ENCODE measurements at places on chromosomes 1 and 21.
A peak's percentile ranks its signal among the peaks of the same experiment; 100 is the strongest.

- peak; percentile 41 for DNase-seq
Measured at GRCh38 chr1:116506132-116507004, 64.5 kb downstream of the CD58 start.

DNA sequence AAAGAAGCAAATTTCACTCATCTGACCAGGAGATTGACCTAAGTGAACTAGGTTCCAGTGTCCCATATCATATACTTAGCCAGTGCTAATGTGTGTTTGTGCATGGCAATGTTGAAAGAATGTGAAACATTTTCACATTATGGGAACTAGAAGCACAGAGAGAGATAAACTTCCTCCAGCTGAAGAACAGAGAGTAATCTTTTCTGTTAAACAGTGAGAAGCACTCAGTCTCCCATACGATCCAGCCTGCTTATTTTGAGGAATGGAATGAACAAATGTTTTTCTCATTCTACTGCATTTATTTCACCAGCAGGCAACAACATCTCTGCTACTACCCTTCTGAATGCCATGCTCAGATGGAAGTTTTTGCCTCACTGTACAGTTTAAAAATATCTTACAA, 170.5 kb downstream of the TTLL7 start:
- no peak for DNase-seq

DNA sequence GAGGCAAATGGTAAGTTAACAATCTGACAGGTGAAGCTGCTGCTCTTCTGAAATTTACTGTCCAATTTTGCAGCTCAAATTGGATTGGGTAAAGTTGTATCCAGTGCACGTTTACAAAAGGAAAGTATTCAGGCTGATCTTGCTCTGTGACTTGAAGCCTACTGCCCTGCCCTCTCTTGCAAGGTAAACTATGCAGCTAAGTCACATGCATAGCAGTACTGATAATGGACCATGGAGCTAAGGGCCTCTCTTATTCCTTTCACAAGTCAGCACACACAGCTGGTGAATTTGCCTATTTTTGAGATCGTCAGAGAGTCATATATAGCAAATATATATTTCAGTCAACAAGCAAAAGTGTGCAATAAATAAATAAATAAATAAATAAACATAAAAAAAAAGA, 23.2 kb downstream of the XCL1 start:
- DNase-seq = no peak

- no peak for DNase-seq
Measured at GRCh38 chr1:218430822-218431221, 85.7 kb downstream of the TGFB2 start.

GRCh38 chr1:3767328-3767925, 5.1 kb upstream of the SMIM1 start:
- DNase-seq = no peak

DNA sequence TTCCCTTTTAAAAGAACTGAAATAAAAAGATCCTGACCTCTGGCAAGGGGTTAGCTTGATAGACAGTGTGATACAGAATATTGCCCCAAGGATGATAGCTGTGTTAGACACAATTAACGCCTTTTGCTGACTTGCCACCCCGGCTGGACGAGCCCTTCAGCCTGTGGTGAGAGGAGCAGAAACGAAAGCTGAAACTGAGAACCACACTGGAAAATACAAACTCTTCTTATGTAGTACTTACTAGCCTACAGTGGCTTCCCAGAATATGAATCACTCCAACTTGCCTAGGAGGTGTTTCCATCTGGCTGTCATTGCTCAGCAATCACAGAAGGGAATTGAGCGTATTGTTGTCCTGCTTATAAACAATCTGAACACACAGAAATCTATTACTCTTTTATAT, 22.9 kb downstream of the SAMSN1 start:
- no peak for DNase-seq

- no peak for DNase-seq
Measured at GRCh38 chr1:168621356-168621755, 45.0 kb downstream of the XCL1 start.

DNA sequence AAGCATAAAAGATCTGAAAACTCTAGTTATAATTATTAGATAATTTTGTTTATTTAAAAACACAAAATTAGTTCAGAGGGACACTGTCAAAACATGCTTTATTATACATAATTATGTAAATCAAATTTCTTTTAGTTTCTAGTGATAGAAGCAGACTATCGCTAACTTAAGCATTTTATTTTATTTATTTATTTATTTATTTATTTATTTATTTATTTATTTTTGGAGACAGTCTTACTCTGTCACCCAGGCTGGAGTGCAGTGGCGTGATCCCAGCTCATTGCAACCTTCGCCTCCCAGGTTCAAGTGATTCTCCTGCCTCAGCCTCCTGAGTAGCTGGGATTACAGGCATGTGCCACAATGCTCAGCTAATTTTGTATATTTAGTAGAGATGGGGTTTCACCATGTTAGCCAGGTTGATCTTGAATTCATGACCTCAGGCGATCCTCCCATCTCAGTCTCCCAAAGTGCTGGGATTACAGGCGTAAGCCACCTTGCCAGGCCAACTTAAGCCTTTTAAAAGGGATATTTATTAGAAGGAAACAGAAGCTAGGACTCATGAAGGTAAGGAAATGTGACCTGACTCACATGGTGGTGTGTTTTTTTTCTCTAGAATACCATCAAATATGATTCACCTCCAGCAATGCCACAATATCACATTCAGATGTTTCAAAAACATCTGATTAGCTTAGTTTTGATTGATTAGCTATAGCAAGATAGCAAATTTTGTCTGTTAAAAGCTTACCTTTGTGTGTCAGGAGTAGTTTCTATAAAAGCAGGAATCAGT, 1357.4 kb upstream of the ADGRL4 start:
- DNase-seq = peak; percentile 33

DNA sequence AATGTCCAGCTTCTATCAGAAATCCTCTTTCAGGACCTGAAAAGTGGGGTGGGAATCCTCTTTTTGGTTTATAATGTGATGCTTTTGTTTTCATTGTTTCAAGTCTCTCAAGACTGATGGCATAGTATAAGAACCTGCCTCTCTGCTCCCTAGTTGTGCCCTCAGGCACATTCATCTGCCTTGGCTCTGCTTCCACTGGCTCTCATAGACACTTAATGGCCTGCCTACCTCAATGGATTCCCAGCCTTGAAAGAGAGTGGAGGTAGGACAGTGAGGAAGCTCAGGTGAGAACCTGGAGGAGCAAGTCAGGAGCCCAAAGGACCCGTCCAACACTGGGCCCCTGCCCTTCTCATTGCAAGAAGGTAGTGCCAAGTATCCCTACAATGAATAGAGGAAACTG, 4.8 kb downstream of the TTLL7 start:
- no peak for DNase-seq

DNA sequence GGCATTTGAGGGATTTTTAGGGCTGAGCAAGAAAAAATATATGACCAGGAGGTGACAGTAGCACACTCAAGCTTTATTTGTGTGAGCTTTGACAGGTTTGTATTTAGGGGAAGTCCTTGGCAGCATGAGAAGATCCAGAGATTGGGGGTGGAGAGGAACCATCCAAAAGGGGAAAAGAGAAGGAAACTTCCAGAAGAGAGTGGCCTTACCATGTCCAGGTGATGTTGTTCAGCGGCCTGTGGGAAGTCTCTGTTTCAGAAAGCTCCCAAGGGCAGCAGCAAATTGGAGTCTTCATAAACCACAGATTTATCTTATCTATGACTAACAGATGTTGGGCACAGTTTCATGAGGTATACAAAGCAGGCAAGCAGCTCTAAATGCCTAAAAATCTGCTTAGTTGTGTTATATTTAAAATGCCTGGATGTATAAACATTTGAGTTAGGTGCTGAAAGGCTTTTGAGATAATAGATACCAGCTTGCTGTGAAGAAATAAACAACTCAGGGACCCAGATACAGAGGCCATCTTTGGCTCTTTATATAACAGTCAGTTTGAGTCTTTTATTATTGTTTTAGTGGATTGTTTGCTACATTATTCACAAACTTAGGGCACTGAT, 21.2 kb upstream of the ADAR start:
- no peak for DNase-seq

DNA sequence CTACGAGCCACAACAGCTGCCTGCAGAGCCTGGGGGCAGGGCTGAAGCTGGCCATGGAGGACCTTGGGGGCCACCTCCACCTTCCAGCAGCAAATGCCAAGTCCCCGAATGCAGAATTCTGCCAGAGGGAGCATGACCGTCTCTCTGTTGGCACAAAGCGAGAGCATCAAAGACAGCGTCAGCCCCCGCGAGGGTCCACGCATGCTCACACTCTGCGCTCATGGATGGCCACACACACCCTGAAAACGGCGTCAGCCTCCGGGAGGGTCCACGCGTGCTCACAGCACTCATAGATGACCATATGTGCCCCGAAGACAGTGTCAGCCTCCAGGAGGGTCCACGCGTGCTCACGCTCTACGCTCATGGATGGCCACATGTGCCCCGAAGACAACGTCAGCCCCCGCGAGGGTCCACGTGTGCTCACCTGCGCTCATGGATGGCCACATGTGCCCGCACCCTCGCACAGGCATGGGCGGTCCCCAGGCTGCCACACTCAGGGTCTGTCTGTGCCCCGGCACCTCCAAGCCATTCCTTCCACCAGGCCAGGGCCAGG, 46.5 kb downstream of the MORN1 start:
- DNase-seq = no peak

DNA sequence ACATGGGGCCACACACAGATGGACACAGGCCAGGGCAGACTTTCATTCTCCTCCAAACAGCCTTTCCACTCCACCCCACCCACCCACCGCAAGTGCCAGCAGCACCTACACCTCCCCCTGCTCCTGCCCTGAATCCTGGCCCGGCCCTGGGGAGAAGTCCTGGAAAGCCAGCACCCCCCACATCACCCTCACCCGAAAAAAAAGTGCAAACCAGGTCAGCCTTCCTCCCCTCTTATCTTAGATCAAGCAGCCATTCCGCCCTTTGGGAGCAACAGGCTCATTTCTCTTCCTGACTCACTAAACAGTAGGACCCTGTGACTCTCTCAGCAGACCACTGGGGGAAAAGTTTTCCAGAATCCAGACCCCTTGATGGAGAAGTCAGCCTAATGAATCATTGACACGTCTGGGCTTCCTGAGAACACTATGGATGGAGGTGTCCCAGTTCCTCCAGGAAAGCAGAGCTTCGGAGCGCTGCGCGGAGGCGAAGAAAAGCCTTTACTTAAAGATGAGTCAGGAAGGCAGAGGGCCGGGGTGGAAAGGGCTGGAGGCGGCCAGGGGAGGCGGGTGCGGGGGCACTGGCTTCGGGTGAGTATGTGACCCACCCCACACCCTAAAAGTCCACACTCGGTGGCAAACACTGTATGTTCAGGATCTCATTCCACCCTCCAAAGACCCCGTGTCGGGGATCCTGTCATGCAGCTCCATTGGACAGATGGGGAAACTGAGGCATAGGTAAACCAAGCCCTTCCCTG, 588.7 kb downstream of the MATN1 start:
- DNase-seq = no peak

DNA sequence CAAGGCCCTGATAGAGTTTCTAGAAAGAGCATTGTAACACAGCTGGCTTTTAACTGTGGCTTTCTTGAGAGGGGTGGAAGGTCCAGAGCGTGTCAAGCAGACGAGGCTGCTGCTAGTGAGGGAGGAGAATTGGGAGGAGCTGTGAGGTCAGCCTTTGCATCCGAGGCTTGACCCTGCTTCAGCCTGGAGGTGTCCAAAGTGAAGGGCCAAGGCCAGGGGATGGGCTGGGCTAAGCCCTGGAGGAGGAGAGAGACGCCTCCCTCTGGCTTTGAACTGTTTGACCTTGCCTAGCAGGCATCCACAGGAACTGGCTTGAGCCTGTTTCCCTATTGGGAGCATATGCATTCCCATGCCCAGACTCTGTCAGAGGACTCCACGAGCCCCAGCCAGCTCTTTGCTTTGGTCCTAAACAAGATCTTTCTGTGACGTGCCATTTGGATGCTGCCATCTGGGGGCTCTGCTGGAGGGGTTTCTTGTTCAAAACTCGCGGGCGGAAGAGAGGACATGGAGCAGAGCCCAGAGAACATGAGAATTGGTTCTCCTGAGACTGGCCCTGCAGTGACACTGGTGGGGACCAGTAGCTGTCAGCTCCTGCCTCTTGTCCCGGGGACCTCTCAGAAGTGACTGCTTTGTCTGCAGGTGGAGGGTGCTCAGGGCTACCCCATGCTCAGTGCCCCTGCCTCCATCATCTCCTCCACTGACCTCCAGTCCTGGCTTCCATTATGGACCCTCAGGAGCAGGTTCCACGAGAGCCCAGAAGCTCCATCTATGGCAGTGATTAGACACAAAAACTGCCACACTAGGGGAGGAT, 5.5 kb downstream of the ACTRT2 start:
- no peak for DNase-seq

DNA sequence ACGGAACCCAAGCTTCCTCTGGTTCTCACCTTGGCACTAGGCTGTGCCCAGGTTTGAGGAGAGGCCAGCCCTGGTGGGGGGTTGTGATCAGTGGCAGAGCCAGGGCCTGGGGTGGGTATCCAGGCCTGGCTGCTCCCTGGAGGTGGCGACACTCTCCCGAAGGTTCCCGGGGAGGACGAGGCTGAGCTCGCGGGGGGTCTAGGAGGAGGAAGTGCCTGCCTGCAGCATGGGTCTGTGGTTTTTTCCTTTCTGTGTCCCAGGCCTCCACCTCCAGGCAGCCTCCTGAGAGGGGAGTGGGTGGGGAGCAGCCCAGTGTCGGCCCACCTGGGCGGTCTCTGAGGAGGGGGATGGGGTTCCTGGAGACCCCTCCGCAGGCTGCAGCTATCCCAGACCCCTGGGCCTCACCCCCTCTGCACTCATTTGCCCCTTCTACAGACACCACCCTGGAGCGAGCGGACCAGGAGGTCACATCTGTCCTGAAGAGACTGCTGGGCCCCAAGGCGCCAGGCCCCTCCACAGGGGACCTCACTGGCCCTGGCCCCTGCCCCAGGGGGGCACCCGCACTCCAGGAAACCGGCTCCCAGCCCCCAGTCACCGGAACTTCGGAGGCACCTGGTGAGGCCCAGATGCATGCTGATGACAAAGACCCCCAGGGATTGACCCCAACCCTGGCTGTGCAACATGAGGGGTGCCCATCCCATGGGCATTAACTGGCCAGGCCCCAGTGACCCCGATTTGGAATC, 44.3 kb downstream of the TRIM11 start:
- DNase-seq = no peak

DNA sequence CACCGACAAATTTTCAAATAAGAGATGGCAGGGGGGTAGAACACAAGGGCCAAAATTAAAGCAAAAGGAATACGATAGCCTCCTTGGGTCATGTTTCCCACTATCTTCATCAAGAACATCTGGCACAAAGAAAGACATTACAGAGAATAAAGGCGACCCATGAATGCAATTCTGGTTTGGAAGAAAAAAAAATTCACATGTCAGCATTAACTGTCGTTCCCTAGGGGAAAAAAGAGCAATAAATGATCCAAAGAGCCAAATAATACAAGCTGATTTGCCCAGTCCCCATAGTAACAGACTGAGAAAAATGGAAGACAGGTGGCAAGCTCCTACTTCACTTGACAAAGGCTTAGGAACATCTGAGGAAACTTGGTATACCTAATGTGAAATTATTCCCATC, 4.5 kb downstream of the STIL start:
- no peak for DNase-seq

All from ELR (cell line).